Activated CD8-positive, alpha-beta T cell treated with anti-CD3 and anti-CD28 coated beads for 36 hours (primary cell): ENCODE measurements at places on chromosomes 6 and 20. TPM values are rescaled to one million over a fixed set of nuclear protein-coding genes. Genes with fewer than 3 reads are reported as not detected.
A peak's percentile ranks its signal among the peaks of the same experiment; 100 is the strongest.

- H3K27ac ChIP-seq: no peak overlapping the region
- H3K4me3 ChIP-seq: no peak overlapping the region
- no peaks in the 10 kb centered on the region for H3K27me3 ChIP-seq
- H3K4me1 ChIP-seq: no peaks in the 10 kb centered on the region
- H3K36me3 ChIP-seq: no peaks in the 10 kb centered on the region
These were observed 339.1 kb downstream of the BTBD3 start for GRCh38 chr20:12256806-12257205.

GRCh38 chr6:155647354-155647753, 191.7 kb upstream of the NOX3 start:
- no peak overlapping the region for H3K4me3 ChIP-seq
- no peak for DNase-seq
- no peak overlapping the region for H3K27ac ChIP-seq
- no peaks in the 10 kb centered on the region for H3K36me3 ChIP-seq
- no peaks in the 10 kb centered on the region for H3K4me1 ChIP-seq

Gene HMGCLL1
- total RNA-seq: not detected

DNA sequence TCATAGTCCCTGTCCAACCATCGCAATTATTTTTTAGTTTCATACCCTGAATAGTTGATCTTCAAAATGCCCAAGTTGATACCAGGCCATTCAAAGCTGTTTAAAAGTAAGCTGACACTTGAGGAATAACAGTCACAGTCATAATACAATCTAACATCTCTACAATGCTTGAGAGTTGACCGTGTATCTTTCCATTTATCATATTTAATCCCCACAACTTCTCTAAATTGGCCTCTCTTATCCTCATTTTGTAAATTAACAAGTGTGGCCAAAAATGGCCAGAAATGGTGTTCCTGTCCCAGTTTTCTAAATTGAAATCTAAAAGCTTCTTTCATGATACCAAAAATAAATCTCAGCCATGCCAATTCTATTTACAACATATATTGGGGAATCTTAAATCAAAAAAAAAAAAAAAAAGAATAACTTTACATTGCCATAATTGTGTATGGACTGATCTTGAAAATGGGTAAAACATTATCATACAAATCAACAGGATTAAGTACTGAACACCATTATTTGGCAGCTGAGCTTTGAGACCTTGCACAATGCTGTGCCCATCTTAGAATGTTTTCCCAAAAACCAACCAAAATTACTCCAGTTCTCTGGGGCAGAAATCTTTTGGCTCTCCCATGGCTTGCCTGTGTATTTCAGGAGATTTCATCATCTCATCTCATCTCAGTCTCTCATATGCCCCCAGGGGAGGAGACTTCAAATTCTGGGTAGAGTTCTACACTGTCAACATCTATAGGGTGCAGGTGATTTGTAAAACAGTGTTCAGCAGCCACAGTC, 448.7 kb upstream of the JARID2 start:
- H3K27ac ChIP-seq: no peak overlapping the region
- no peaks in the 10 kb centered on the region for H3K36me3 ChIP-seq
- no peak for DNase-seq
- H3K4me1 ChIP-seq: peaks cover 8% of the 10 kb centered on the region

- H3K4me3 ChIP-seq: no peak overlapping the region
- no peak overlapping the region for H3K27ac ChIP-seq
- H3K36me3 ChIP-seq: no peaks in the 10 kb centered on the region
- no peaks in the 10 kb centered on the region for H3K27me3 ChIP-seq
These were observed 99.5 kb downstream of the ADTRP start for GRCh38 chr6:11679099-11679498.

Gene KIAA1755
- not detected for total RNA-seq

Gene ABHD16B
- not detected for total RNA-seq

GRCh38 chr6:145260484-145261175, 474.7 kb downstream of the EPM2A start:
- H3K4me3 ChIP-seq: no peak overlapping the region
- no peaks in the 10 kb centered on the region for H3K36me3 ChIP-seq
- no peak overlapping the region for H3K27ac ChIP-seq

DNA sequence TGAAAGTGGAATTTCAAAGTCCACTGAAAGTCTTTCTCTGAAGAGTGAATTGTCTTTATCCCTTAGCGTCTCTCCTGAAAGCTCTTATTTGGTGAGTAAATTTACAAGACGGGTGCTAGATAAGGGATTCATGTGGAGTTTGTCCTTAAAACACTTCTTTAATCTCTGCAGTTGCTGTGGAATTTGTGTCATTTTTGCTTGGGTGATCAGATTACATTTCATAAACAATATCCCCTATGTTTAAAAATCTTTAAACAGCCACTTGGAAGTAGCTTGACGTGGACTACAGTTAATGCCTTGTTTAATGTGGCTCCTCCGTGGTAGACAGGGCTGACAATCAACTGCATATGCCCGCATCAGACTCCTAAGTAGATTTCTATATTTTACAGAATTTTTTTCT, 175.4 kb upstream of the ZNF217 start:
- H3K36me3 ChIP-seq: no peaks in the 10 kb centered on the region
- H3K27me3 ChIP-seq: no peaks in the 10 kb centered on the region
- no peak overlapping the region for H3K4me3 ChIP-seq
- peaks cover 13% of the 10 kb centered on the region for H3K4me1 ChIP-seq
- no peak overlapping the region for H3K27ac ChIP-seq

DNA sequence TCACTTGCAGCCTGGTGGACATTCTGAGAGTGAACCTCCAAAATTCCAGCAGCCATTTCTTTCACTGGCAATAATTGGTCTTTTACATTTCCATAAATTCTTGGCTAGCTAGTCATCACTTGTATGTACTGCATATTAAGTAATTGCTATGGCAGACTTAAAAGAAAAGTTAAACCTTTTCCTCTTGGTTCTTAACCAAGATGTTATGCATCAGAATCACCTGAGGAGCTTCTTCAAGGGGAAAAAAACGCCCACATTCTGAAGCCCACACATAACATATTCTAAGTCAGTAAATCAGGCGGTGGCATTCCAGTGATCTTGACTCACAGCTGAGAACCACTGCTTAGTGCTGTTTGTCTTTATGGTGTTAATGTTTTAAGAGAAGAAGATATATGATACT, 37.0 kb downstream of the CDC40 start:
- no peaks in the 10 kb centered on the region for H3K27me3 ChIP-seq
- peak; percentile 19 for DNase-seq
- no peak overlapping the region for H3K4me3 ChIP-seq
- peaks cover 44% of the 10 kb centered on the region for H3K36me3 ChIP-seq

GRCh38 chr20:7996898-7997297, 22.7 kb downstream of the TMX4 start:
- H3K4me1 ChIP-seq: no peaks in the 10 kb centered on the region
- DNase-seq: peak; percentile 15
- H3K27me3 ChIP-seq: no peaks in the 10 kb centered on the region
- H3K27ac ChIP-seq: no peak overlapping the region
- peaks cover 20% of the 10 kb centered on the region for H3K36me3 ChIP-seq

GRCh38 chr20:61958773-61959700, 106.6 kb downstream of the TAF4 start:
- H3K27me3 ChIP-seq: peaks cover 5% of the 10 kb centered on the region
- DNase-seq: no peak
- no peaks in the 10 kb centered on the region for H3K4me1 ChIP-seq

DNA sequence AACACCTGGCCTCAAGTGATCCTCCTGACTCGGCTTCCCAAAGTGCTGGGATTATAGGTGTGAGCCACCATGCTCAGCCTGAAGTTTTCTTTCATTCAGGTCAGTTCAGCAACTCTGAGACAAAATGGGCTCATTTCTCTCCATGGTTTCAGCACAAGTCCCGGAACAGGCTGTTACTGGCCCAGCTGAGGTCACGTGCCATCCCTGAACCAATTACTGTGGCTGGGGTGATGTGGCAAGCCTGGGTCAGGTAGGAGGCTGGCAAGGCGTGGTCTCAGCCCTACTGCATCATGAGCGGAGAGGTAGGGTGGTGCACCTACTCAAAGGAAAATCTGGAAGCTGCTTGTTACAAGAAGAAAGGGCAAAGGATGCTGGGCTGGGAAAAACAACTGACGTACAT, 326.4 kb downstream of the KIF16B start:
- no peaks in the 10 kb centered on the region for H3K27me3 ChIP-seq
- no peak overlapping the region for H3K4me3 ChIP-seq
- H3K36me3 ChIP-seq: no peaks in the 10 kb centered on the region
- no peak for DNase-seq
- no peak overlapping the region for H3K27ac ChIP-seq

Gene SIGLEC1
- not detected for total RNA-seq

- H3K27me3 ChIP-seq: peaks cover 39% of the 10 kb centered on the region
- H3K27ac ChIP-seq: no peak overlapping the region
- peaks cover 4% of the 10 kb centered on the region for H3K4me1 ChIP-seq
- no peak overlapping the region for H3K4me3 ChIP-seq
These were observed 38.3 kb downstream of the SLC52A3 start for GRCh38 chr20:730005-730404.
